ENCODE measurements at places on chromosomes 6 and 20.
A peak's percentile ranks its signal among the peaks of the same experiment; 100 is the strongest.

- no peak for DNase-seq
These were observed 61.9 kb downstream of the CNKSR3 start for GRCh38 chr6:154448448-154449096.

GRCh38 chr6:161578478-161578877 is 304.6 kb upstream of the AGPAT4 start:
- DNase-seq = no peak

DNA sequence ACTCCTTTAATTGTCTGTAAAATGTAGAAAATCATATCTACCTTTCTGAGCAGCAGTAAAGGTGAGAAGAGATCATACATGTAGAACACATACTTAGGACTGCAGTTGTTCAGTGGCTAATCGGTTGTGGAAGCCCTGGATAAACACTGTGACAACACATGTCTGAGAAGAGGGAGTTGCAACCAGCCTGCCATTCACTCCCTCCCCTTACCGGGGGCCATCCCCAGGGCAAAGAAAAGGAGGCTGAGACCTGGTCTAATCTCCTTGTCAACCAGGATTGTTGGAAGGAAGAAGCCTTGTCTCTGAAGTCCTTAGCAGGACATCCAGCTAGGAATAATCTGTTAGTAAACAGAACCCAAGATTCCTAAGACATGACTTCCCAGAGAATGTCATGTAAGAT is 462.5 kb upstream of the AGPAT4 start:
- DNase-seq = no peak

- DNase-seq = no peak
These were observed 87.5 kb downstream of the FOXO3 start for GRCh38 chr6:108648191-108648590.

DNA sequence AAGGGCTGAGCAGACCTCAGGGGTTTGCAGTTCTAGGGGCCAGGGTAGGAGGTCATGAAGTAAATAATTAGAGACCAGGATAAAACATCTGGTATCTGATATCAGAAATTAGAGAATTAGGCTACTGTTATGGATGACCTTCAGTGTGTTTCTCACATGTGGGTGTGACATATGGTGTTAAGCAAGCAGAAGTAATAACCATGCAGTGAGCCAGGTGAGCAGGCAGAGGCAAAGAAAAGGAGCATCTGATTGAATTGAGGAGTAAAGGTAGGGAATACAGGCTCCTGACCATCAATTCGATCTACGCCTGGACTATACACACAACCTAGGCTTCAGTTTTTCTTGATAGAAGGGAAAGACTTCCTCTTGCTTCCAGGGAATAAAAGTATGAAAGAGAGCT is 34.7 kb upstream of the MAP3K7 start:
- no peak for DNase-seq

DNA sequence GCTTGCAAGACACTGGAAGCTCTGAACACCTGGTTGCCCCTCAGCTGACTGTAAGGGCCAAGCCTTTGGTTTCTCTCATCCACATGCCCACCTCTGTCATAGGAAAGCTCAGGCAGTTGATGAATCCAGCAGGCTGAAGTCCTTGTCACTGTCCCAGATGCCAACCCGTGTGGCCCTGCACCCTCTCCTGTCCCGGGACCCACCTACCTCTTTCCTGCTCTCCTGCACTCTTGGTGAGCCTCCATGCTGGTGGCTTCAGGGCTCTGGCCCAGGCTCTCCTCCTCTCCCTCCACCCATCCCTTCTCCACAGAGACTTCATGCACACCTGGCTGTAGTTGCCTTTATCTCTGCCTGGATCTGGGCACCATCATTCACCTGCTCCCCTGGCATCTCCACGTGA is 4.0 kb upstream of the GID8 start:
- DNase-seq = no peak

DNA sequence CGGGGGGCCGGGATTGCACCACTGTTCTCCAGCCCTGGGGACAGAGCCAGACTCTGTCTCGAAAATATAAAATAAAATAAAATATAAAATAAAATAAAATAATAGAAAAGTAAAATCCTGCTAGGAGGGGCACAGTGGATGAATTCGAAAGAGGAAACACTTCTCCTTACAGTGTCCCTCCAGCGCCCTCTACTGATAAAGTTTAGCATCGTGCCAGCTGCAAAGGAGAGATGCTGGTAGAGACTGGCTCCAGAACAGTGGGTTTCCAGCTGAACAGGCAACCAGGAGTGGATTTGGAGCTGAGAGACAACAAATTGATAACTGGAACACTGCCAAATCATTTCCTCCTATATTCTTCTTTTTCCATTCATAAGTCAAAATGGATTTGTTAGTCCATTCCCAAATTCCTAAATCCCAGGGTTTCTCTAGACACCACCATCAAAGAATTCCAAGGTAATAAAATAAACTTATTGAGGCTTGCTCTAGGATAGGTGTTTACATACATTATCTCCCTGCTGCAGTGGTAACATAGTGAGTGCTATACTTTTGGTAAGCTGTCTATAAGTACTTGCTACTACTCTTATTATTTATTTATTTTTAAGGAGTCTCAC is 31.7 kb upstream of the TBPL1 start:
- peak; percentile 73 for DNase-seq

DNA sequence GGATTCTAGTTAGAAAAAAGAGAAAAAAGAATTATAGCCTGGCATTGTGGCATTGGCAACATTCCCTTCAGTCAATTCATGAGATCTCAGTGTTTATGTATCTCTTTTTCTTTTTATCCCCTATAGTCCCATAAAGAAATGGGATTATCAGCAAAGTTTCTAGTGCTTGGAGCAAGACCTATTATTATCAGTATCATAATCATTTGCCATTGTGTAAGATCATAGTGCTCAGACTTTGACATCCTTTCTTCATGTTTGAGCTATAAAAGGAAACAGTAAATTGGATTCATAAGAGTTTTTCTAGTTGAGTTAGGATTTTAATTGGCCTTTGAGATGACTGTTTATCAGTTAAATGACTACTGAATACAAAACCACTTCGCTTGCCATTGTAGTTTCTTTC is 295.6 kb downstream of the GRIK2 start:
- no peak for DNase-seq

DNA sequence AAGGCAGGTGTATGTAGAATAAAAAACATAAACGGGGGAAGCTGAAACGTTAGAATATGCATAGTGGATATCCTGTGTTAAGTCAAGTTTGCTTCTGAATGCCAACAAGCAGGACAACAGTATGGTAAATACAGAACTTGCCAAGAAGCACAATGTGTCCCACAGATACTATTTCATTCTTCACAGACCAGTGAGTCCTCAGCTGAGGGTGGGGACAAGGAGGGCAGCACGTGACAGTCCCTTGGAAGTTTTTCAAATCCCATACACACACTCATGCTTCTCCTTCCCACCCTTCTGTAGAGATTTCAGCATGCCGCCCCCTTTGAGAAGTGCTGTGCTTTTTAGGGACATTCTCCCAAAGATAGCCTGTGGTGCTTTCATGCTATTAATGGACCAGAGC is 268.5 kb upstream of the ECI2 start:
- no peak for DNase-seq

GRCh38 chr6:111844921-111845320 is 28.3 kb downstream of the FYN start:
- no peak for DNase-seq

DNA sequence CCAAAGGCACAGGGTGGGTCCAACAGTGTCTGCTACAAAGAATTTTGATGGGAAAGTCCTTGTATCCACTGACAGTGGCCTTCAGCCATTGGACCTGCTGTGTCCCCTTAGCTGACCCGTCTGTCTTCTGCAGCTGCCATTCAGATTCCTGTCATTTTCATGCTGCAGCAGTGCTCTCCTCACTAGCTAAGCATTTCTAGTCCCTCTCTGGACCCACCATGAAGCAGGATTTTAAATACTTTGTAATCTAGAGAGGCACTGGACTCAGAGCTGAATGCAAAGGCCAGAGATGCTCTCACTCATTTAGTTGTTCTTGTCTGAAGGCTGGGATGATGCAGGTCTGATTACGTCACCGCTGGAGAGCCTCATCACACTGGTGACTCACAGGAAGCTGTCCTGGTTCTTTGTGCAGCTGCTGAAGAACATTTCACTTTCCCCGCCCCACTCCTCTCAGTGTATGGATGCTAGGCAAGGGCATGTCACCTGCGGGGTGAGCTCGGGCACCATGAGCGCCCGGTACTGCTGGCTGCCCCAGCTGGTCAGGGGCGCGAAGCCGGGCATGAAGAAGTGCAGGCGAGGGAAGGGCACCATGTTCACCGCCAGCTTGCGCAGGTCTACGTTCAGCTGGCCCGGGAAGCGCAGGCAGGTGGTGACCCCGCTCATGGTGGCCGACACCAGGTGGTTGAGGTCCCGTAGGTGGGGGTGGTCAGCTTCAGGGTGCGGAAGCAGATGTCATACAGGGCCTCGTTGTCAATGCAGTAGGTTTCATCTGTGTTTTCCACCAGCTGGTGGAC is 19.4 kb upstream of the TUBB2A start:
- DNase-seq = no peak

GRCh38 chr6:107061125-107062020 is 33.4 kb downstream of the MTRES1 start:
- peak; percentile 8 for DNase-seq

DNA sequence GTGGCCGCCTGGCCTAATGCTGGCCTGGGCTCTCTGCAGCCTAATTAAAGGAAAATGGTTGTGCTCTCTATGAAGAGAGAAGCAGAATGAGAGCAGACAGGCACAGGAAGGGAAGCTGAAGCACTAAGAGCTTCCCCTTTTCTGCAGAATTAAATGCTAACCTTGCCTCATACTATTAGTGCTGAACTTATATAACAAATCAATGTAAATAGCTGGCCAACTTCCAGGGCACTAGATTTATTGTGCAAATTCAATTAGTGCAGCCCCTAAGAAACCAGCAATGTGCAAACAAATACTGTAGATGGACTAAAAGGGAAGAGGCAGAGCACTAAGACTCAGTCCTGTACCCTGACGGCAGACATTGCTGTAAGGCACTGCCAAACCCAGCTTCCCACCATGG is 36.1 kb upstream of the INSM1 start:
- no peak for DNase-seq

- no peak for DNase-seq
These were observed 308.2 kb downstream of the EYS start for GRCh38 chr6:65398851-65399250.

DNA sequence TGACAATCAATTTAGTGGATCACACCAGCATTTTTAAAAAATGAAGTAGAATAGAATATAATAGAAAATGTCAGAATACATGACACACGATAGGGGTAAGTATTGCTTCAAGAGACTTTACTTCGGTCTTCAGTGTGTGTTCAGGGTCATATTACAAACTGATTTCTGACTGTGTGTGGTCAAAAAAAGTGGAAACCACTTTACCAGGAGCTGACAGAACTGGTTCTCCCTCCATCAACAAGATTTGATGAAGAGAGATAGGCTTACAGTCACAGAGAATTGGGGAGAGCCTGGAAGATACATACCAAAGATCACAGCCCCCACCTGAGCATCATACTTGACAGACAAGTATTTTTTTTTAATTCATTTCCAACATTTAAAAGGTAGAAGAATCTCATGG is 21.7 kb downstream of the ARMC2 start:
- DNase-seq = no peak

GRCh38 chr6:165662749-165663376 is at the start of gene PDE10A:
Gene PDE10A, minus strand, starts transcription at chr6:165663241. Its CDS starts 430 bp downstream, at chr6:165662811.
- DNase-seq = no peak

GRCh38 chr6:156773935-156774852 is 3.0 kb upstream of the ARID1B start:
- DNase-seq = no peak

DNA sequence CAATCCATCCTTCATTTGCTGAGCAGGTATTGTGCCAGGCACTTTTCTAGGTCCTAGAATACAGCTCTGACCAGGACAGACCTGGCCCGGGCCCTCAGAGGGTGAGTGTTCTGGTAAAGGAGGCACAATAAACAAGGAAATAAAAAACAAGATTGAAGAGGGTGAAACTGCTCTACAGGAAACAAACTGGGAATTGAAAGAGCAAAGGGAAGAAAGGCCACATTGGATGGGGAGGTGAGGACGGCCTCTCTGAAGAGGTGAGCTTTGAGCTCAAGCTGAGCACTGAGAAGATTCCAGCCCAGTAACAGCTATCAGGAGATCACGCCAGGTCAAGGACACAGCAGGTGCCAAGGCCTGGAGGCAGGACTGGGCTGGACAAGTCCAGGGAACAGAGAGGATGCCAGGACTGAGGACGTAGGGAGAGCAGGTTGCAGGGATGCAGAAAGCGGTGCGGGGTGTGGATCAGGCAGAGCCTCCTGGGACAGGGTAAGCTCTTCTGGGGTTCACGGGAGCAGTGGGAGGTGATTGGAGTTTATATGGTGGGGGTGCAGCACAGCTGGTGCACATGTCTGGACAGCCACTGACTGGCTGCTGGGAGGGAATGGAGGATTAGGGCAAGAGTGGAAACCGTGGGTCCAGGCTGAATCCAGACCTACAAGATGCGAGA is 433.3 kb downstream of the PREX1 start:
- no peak for DNase-seq

DNA sequence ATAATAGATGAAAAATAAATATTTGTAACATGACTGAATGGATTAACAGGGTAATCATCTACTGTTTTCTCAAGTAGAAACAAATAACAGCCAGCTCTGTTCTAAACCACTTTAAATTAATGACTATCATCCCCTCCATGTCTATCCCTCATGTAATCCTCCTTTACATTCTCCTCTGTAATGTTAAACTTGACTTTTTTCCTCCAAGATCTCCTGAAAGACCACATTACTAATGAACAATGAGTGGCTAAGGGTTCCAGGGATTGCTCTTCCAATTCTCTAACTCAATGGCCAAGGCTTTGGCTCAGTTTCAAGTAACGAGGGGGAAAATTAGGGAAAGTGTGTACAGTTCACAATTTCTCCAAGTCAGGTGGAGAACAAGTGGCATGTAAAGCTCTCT is 37.6 kb upstream of the FBXL4 start:
- DNase-seq = no peak

Data from CD4-positive, alpha-beta T cell treated with Interleukin-15 for 4 hours (primary cell).